CD4-positive, alpha-beta T cell (primary cell): ENCODE measurements at places on chromosomes 2 and 18. TPM values are rescaled to one million over a fixed set of nuclear protein-coding genes. Genes with fewer than 3 reads are reported as not detected.

CHN1 gene
- 5.3 TPM for total RNA-seq

STARD6 gene
- total RNA-seq, result not detected

AFF3 gene
- total RNA-seq, result 15.7 TPM

PROM2 gene
- total RNA-seq, result 0.60 TPM

FBXO36 gene
- total RNA-seq, result 0.84 TPM

FBXO41 gene
- total RNA-seq, result 14.0 TPM

ADRA2B gene
- 0.52 TPM for total RNA-seq

CCBE1 gene
- not detected for total RNA-seq

SH3BP4 gene
- 0.59 TPM for total RNA-seq

PPP1R7 gene
- 36.4 TPM for total RNA-seq

GPR45 gene
- total RNA-seq, result not detected

LRRTM4 gene
- total RNA-seq, result not detected

ASTL gene
- total RNA-seq, result 6.5 TPM

ADD2 gene
- total RNA-seq, result 4.4 TPM

EHD3 gene
- total RNA-seq, result 1.7 TPM

CNRIP1 gene
- total RNA-seq, result not detected

PJVK gene
- total RNA-seq, result 4.2 TPM
